ENCODE measurements at places on chromosomes 3 and 15. TPM values are rescaled to one million over a fixed set of nuclear protein-coding genes. Genes with fewer than 3 reads are reported as not detected.
A peak's percentile ranks its signal among the peaks of the same experiment; 100 is the strongest.

DNA sequence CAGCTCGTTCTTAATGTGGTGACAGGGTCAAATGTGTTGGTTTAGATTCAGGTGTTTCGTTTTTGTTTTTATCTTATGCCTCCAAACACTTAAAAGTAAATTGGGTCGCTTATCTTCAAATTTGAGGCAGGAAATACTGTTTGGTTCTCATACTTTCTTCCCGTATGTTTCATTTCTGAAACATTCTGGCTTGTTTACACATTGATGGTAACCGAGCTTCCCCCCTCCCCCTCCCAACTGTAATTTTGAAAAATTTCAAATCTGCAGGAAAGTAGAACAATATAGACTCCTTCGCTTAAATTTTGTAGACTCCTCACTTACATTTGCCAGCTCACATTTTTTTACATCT, 64.9 kb downstream of the CMTM8 start:
- no peak for DNase-seq

DNA sequence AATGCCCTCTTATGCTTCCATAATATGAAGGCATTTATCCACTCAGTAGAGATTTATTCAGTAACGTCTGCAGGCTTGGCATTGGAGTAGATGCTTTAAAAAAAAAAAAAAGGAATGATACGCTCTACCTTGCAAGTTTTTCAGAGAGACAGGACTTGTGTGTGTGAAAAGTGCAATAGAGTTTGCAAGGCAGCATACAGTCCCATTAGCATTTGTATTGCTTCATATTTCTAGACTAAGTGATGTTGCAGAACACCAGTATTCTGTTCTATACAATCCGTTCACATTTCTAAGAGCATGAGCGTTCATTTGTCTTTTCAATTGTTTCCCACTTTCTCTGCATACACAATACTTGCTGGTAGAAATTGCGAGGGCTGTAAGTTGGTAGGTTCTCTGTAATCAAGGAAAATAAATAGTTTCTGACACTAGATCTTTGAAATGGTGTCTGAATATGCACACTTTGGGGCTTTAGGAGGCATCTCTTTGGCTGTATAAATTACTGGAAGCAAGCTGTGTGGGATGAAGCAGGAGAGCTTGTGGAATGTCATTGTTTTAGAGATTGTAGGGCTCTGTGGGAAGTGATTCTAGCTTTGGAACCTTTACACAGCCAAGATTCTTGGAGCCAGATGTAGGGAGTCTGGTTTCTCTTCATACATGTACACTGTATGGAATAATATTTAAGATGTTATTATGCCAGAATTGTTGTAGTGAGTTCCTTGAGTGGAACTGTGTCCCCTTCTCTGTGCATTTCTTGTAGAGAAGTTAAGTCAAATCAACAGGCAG, 262.7 kb downstream of the FEZF2 start:
- peak; percentile 59 for DNase-seq

The IFT57 gene
- 199 TPM for total RNA-seq

The PLD1 gene
- total RNA-seq: 23.1 TPM

- no peak for DNase-seq
Measured at GRCh38 chr3:34634939-34635338, 836.5 kb downstream of the PDCD6IP start.

DNA sequence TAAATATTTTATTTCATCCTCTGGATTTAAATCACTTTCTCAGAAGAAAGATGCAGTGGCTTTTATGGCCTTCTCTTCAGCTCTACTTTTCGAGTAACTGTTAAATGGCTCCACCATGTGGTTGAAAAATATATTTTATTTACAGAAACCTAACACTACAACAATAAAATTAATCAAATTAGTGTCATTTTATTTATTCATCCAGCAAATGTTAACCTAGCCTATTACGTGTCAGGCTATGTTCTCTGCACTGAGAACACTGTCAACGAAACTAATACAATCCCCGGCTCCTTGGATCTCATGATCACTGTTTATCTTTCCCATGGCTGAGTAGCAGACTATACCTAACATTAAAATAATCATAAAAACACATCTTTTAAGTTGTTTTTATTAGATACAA, 148.0 kb upstream of the OSTN start:
- peak; percentile 57 for DNase-seq

- peak; percentile 97 for DNase-seq
Measured at GRCh38 chr3:124878561-124879336, 8.4 kb downstream of the ITGB5 start.

- DNase-seq: no peak
Measured at GRCh38 chr3:14555835-14556234, 15.7 kb upstream of the GRIP2 start.

- no peak for DNase-seq
Measured at GRCh38 chr3:75951941-75952340, 166.6 kb upstream of the ZNF717 start.

The VILL gene
- 2.4 TPM for total RNA-seq

The DLL4 gene
- 0.09 TPM for total RNA-seq

- peak; percentile 30 for DNase-seq
Measured at GRCh38 chr3:105662306-105662705, 206.5 kb downstream of the CBLB start.

GRCh38 chr3:193885832-193886231, 250.1 kb upstream of the HES1 start:
- DNase-seq: no peak

DNA sequence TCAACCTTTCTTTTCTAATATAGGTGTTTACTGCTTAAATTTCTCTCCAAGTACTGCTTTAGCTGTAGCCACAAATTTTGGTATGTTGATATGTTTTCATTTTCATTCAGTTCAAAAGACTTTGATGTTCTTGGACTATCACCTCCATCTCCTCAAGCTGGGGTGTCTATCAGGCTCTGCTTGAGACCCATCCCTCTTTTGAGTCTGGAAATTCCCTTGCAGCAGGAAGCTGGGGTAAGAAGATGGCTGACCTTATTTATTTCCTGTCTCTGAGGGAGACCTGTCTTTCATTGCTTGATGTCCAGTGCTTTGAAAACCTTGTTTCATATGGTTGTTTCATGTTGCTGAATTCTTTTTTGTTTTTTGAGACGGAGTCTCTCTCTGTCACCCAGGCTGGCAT, 60.5 kb upstream of the ADPGK start:
- no peak for DNase-seq

- DNase-seq: no peak
Measured at GRCh38 chr3:45792036-45792435, 4.3 kb downstream of the SLC6A20 start.

The SENP5 gene
- total RNA-seq: 28.2 TPM
